Stimulated activated CD8-positive, alpha-beta memory T cell treated with anti-CD3 and anti-CD28 coated beads, Interleukin-7, amount 100 ng/mL, for 24 hours (primary cell): ENCODE measurements at places on chromosomes 2 and 18.

DNA sequence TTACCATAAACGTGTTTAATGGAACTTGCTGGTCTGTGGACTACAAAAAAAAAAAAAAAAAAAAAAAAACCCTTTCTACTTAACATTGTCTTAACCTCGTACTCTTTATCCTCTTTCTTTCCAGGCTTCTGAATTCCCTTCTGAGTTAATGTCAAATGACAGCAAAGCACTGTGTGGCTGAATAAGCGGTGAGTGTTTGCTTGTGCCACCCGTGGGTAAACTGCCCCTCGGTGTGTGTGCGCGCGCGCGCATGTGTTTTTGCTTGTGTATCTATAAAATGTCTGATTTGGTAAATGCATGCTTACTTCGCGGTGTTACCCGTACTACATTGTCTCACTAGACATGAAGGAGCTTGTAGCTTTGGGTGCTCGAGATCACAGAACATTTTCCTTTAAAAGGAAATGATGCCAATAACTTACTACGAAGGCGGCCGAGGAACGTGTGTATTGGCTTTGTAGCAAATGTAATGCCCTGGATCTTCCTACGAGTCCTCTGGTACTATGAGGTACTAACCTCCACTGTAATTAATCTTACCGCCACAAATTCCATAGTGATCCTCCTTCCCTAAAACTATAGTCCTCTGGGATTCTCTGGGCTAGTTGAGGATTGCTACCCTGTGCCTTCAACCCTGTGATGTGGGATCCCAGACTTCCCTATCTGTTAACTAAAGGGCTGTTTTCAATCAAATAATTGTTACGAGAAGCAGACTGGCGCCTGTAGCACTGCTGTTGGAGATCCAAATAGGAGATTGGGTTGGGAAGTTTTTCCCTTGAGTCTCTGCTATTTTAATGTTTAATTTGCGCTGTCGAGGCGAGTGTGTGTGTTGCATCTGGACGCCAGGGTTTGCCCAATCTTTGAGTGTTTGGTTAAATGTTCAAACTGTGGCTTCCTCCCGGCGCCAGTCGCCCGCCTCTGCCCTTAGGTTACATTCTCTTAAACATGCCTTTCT lies 1.1 kb downstream of the ID2 start:
- no peak for DNase-seq

DNA sequence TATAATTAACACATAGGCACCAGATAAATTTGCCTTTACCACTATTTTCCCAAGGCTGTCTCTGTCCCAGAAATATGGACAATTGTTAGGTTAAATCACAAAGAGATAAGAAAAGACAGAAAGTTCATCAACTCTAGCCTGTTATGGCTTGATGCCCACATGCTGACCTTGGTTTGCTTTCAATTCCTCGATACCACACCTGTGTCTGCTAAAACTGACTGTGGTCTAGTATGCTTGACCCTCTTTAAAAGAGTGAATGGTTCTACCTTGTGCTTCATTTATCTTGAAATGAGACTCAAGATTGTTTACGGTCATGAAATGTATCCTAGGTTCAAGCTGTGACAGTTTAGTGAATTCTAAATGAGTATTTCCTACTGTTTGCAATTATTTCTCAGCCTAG lies 909.0 kb upstream of the LRRTM1 start:
- DNase-seq: no peak

- DNase-seq: no peak
Measured at GRCh38 chr2:205054789-205055188, 509.5 kb downstream of the PARD3B start.

DNA sequence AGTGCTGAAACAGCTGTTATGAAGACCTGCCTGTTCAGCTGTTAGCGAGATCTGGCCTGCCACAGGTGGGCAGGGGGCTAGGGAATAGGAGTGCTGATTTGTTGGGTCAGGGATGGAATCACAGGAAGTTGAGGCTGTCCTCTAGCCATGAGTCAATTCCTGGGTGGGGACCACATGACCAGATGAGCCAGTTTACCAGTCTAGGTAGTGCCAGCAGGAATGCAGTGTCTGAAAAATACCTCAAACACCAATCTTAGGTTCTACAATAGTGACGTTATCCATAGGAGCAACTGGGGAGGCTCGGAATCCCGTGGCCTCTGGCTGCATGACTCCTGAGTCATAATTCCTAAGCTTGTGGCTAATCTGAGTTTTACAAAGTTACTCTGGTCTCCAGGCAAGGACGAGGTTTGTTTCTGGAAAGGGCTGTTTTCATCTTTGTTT lies 44.9 kb downstream of the DYSF start:
- no peak for DNase-seq

DNA sequence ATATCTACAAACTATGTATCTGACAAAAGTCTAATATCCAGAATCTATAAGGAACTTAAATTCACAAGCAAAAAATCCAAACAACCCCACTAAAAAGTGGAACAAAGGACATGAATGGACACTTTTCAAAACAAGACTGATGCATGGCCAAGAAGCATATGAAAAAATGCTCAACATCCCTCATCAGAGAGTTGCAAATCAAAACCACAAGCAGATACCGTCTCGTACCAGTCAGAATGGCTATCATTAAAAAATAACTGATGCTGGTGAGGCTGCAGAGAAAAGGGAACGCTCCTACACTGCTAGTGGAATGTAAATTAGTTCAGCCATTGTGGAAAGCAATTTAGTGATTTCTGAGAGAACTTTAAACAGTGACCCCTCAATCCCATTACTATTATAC lies 56.5 kb downstream of the CCBE1 start:
- no peak for DNase-seq

DNA sequence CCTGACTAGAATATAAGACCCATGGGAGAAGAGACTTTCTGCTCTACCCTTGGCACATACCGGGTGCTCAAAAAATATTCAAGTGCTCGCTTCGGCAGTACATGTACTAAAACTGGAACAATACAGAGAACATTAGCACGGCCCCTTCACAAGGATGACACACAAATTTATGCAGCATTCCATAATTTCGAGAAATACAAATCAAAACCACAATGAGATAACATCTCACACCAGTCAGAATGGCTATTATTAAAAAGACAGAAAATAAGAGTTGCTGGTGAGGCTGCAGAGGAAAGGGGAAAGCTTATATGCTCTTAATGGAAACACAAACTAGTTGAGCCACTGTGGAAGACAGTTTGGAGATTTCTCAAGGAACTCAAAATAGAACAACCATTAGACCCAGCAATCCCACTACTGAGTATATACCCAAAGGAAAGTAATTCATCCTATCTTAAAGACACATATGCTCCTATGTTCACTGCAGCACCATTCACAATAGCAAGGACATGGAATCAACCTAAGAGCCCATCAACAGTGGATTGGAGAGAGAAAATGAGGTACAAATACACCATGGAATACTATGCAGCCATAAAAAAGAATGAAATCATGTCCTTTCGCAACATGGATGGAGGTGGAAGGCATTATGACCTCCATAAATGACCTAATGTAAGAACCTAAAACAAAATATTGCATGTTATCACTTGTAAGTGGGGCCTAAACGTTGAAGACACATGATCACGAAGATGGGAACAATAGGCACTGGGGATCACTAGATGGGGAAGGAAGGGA lies 71.6 kb upstream of the CYP1B1 start:
- DNase-seq: no peak

DNA sequence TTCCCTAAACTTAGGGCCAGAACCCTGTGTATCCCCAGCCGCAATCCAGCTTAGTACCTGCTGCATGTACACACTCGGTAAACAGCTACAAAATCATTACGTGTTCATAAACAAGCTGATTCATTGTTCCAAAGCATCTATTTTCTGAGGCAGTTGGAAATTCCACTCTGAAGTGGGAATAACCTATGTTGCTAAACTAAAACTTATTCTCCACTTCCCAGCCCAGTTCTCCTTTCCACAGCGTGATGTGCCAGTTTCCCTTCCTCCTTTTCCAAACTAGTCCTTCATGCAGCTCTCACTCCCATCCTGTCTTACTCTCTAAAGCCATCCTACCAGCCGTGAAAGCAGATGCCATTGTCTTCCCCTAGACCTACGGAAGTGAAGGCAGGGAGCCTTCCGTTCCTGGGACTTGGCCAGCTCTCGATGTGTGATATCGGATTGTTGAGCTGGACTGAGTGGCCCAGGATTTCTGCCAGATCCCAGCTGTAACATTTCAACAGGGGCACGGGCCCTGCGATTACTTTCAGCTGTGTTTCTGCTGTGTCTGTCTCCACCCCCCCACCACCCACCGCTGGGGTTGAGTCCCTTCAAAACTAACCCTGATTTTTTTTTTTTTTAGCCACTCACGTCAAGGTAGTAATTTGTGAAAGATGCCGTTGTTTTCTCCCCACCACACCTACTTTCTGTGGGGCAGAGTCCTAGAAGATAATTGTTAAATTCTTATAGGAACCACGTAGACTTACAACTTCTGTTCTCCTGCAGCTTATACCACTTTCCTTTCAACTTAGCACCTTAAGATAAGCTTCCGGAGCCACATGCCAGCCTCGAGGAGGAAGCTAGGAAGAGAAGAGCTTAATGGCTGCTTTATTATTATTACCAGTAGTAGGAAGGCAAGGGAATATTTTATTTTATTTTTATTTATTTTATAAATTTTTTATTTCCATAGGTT lies 100.9 kb downstream of the CRIM1 start:
- no peak for DNase-seq
